Lower lobe of right lung (tissue), 2 donors: ENCODE measurements at places on chromosomes 7 and 10. TPM values are rescaled to one million over a fixed set of nuclear protein-coding genes. Genes with fewer than 3 reads are reported as not detected.

DNA sequence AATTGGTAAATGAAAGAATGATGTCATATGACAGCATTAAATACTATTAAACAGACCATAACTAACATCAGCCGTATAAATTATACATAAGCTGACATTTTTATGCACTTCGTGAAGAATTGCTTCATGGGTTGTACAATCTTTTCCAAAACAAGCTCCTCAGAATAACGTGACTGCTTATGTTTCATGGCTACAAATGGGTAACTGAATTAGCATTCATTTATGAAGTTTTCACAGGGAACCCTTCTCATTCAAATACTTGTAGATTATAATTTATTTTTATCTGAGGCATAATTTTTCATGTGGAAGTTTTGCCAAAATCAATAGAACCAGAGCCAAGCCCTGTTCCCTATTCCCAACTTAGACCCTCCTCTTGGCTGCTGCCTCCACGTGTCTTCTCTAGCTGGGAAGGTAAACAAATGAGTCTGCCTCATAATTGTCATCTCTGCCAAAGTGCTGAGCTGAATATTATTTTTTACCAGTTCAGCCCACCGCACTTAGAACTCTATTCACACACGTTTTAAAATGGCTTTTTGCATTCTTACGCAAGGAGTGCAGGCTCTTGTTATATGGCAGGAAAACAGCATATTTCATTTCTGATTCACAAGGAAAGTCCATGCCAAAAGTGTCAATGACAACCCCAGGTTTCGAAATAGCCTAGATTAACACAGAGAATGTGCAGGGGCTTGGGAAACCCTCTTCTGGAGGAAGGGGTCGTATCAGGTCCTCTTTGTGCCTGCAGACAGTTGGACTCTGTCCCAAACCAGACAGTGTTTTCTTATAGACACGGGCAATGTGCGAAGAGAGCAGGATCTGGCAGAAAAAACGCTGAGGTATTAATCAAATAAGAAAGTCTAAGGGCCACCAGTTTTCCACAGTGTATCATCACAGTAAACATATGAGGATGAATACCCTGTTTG, 370.7 kb upstream of the MGMT start:
- H3K36me3 ChIP-seq = no peaks in the 10 kb centered on the region
- no peak overlapping the region for H3K4me3 ChIP-seq
- no peak overlapping the region for H3K27ac ChIP-seq
- peaks cover 24% of the 10 kb centered on the region for H3K4me1 ChIP-seq
- no peak for DNase-seq
- H3K27me3 ChIP-seq = no peaks in the 10 kb centered on the region

Gene WDFY4
- 44.4 TPM for total RNA-seq

Gene SFRP4
- total RNA-seq = 4.8 TPM

Gene PSD
- total RNA-seq = 5.3 TPM

- H3K27ac ChIP-seq = no peak overlapping the region
- no peaks in the 10 kb centered on the region for H3K36me3 ChIP-seq
- H3K4me1 ChIP-seq = peaks cover 5% of the 10 kb centered on the region
- DNase-seq = no peak
Measured at GRCh38 chr7:157877298-157878090, 540.7 kb downstream of the DNAJB6 start.

DNA sequence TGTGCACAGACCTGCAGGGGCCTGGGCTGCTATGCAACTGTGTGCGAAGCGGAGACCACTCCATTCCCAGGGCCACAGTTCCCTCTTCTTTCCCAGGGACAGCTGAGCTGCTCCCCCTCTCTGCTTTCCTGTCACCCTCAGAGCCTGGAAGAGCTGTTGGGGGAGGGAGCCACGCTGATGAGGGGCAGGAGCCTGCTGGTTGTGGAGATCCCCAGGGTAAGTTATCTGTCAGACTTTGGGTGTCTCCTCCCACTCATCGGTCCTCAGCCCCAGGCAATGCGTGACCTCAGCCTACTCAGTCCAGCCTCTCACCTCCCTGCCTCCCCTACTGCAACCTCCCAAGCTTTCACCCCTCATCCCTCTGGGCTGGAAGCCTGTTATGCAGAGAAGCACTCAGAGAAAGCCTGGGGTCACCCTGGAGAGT, 53.5 kb downstream of the ZNF467 start:
- H3K4me1 ChIP-seq = peaks cover 10% of the 10 kb centered on the region
- H3K27ac ChIP-seq = no peak overlapping the region
- H3K27me3 ChIP-seq = no peaks in the 10 kb centered on the region
- H3K4me3 ChIP-seq = no peak overlapping the region
- H3K36me3 ChIP-seq = peaks cover 45% of the 10 kb centered on the region

- no peaks in the 10 kb centered on the region for H3K27me3 ChIP-seq
- H3K27ac ChIP-seq = no peak overlapping the region
- H3K4me3 ChIP-seq = no peak overlapping the region
- H3K36me3 ChIP-seq = no peaks in the 10 kb centered on the region
- no peak for DNase-seq
Measured at GRCh38 chr10:73992899-73993788, 4.8 kb upstream of the VCL start.

DNA sequence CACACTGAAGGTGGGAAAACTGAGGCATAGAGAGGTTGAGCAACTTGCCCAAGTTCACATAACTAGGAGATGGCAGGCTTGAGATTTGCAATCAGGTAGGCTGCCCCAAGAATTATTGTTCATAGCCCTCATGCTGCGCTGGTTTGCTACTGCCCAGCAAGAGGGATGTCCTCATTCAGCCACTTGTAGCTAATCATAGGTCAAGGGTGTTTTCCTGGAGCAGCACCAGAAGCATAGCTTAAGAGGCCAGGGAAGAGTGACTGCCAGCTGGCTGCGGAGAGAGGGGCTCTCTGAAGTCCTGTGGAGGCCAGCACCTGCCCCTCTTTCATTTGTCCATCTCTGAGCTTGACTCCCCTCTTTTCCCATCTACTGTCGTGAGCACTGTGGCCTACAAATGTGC, 15.0 kb downstream of the CDHR3 start:
- no peaks in the 10 kb centered on the region for H3K36me3 ChIP-seq
- H3K4me3 ChIP-seq = no peak overlapping the region
- H3K27me3 ChIP-seq = no peaks in the 10 kb centered on the region
- peaks cover 7% of the 10 kb centered on the region for H3K4me1 ChIP-seq
- no peak overlapping the region for H3K27ac ChIP-seq

Gene SH2B2
- total RNA-seq = 17.0 TPM

DNA sequence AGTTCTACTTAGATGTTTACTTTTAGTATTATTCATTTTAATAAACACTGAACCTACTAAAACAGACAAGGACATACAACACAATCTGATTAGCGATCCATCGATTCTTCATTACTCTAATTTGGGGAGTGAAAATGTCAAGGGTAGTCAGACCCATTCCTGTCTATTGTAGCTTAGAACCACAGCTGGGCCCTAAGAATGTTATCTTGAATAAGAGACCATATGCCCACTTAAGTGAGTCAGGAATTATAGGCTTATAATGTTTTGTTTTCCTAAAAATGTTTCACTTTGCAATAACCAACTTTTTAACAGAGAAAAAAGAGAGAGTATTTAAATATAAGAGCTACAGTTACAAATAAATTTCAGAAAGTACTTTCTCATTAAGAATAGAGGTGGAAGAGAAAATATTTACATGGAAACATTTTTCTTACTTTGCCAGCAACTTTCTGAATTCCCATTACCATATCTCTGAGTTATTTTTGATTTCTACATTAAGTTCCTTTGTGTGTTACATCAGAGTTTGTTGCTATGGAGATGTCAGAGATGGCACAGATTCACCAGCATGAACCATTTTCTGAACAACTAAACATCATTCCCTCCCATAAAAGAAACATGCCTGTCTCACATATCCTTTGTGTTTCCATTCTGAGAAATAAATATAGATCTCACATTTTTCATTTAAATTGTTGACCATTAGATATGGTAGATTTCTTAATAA, 75.4 kb upstream of the SLC13A1 start:
- no peaks in the 10 kb centered on the region for H3K27me3 ChIP-seq
- H3K27ac ChIP-seq = no peak overlapping the region

Gene ACTA2
- 204 TPM for total RNA-seq

DNA sequence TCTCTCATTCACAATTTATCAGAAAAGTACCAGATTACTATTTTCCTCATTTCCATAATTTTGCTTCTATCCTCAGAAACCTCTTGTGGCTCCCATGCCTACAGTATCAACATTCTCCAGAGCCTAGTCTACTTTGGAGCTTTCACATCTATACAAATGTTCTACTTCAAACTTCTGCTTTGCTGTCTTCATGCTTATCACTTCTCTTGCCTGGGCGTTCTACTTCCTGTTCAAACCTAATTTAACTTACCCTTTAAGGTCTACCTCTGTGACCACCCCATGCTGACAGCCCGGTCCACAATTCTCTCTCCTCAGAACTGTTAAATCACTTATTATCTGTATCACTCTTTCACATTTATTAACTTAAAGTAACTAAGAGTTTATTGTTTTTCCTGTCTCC, 6.1 kb upstream of the PTPN12 start:
- H3K4me3 ChIP-seq = no peak overlapping the region
- peaks cover 9% of the 10 kb centered on the region for H3K4me1 ChIP-seq
- no peak for DNase-seq
- no peak overlapping the region for H3K27ac ChIP-seq

DNA sequence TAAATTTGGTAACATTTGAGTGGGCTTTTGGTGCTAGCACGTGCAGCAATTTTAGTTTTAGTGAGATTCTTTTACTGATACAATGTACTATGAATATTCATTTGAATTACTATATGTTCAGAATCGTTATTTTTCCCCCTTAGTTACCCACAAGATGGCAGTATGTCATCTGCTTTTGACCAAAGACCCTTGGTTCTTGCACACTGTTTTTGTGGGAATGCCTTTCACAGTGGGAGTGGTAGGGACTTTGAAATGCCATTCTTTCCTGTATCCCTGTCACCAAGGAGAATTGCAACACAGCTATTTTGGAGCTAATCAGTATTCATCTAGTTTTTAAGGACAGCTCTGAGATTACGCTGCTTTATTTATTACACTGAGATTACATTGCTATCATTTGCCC, 40.6 kb downstream of the SEC23IP start:
- peaks cover 12% of the 10 kb centered on the region for H3K4me1 ChIP-seq
- no peaks in the 10 kb centered on the region for H3K27me3 ChIP-seq
- H3K36me3 ChIP-seq = peaks cover 85% of the 10 kb centered on the region

- H3K4me1 ChIP-seq = no peaks in the 10 kb centered on the region
- no peak for DNase-seq
- no peaks in the 10 kb centered on the region for H3K27me3 ChIP-seq
- no peaks in the 10 kb centered on the region for H3K36me3 ChIP-seq
Measured at GRCh38 chr7:69130396-69130795, 467.9 kb upstream of the AUTS2 start.

- no peak overlapping the region for H3K27ac ChIP-seq
- peaks cover 3% of the 10 kb centered on the region for H3K4me1 ChIP-seq
- no peaks in the 10 kb centered on the region for H3K36me3 ChIP-seq
- no peaks in the 10 kb centered on the region for H3K27me3 ChIP-seq
- no peak for DNase-seq
Measured at GRCh38 chr7:31308652-31309051, 31.9 kb downstream of the NEUROD6 start.

DNA sequence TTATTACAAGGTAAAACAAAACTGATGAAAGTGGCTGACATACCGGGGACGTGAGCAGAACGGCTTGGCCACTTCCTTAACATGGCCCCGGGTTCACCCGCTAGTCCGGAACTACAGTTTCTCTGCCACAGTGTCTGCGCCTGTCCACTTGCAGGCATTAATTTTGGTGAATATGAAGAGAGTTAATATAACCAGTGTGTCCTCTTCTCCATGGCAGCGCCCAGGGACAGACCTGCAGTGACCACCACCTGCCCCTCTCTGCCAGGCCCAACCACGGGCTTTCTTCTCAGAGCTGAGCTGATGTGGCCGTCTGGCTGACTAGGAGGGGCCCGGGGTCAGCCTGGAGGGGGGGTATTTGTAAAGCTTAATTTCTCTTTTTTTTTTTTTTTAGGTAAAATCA, 1.1 kb upstream of the NDUFB2 start:
- H3K27ac ChIP-seq = peak overlapping the region; percentile 89
- H3K4me3 ChIP-seq = no peak overlapping the region
- H3K27me3 ChIP-seq = no peaks in the 10 kb centered on the region
- peaks cover 19% of the 10 kb centered on the region for H3K4me1 ChIP-seq

GRCh38 chr10:125549653-125550052, 133.3 kb downstream of the TEX36 start:
- H3K27ac ChIP-seq = no peak overlapping the region
- no peaks in the 10 kb centered on the region for H3K36me3 ChIP-seq
- no peaks in the 10 kb centered on the region for H3K4me1 ChIP-seq
- H3K27me3 ChIP-seq = no peaks in the 10 kb centered on the region

DNA sequence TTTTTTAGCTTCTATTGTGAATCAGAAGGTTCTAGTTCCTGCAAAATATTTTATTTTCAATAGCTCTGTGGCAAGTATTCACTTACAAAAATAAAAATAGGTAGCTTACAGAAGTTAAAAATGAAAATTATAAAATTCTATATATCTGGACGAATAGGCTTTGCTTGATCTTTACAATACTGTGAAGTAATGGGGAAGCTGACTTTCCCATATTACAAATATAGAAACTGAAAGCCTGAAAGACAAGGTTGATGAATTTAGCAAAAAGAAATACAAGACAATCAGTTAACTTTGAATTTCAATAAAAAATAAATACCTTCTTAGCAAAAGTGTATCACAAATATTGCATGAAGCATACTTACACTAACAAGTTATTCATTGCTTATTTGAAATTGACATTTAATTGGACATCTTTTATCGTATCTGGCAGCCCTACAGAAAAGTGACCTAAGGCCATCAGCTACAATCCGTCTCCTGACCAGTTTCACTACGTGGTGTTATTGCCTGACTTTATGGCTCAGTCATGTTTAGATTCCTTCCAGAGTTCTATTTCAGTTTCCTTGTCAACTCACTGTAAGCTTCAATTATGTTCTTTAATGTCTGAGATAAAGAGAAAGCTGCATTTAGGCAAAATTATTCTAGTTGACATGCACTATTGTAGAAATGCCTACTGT, 310.5 kb upstream of the HGF start:
- H3K4me1 ChIP-seq = no peaks in the 10 kb centered on the region
- H3K27me3 ChIP-seq = no peaks in the 10 kb centered on the region
- H3K36me3 ChIP-seq = no peaks in the 10 kb centered on the region

Gene SNX10
- 85.1 TPM for total RNA-seq

Gene CYP2C19
- total RNA-seq = not detected

DNA sequence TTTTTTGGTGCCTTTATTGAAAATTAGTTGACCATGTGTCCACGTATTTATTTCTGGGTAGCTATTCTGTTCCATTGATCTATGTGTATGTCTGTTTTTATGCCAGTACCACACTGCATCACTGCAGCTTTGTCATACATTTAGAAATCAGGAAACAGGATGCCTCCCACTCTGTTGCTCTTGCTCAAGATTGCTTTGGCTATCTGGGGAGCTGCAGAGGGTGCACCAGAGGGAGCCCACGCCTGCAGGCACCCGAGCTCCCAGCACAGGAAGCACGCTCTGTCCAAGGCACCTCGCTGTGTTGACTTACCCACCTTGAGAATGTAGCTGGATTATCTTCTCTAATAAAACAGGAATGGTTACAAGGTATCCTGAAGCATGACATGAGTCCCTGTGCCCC, 301.7 kb downstream of the TCERG1L start:
- no peaks in the 10 kb centered on the region for H3K36me3 ChIP-seq
- H3K27me3 ChIP-seq = no peaks in the 10 kb centered on the region
- H3K4me1 ChIP-seq = no peaks in the 10 kb centered on the region
- no peak for DNase-seq

GRCh38 chr10:132711613-132712121, 74.3 kb downstream of the NKX6-2 start:
- DNase-seq = peak; percentile 30
- H3K36me3 ChIP-seq = peaks cover 48% of the 10 kb centered on the region
- H3K4me3 ChIP-seq = no peak overlapping the region
- no peaks in the 10 kb centered on the region for H3K4me1 ChIP-seq
- H3K27me3 ChIP-seq = no peaks in the 10 kb centered on the region

- H3K36me3 ChIP-seq = no peaks in the 10 kb centered on the region
- DNase-seq = no peak
- no peak overlapping the region for H3K4me3 ChIP-seq
Measured at GRCh38 chr7:70657571-70657970, 474.4 kb upstream of the GALNT17 start.

Gene COL17A1
- total RNA-seq = 0.32 TPM
